Tibial nerve (tissue), 4 donors: ENCODE measurements at places on chromosomes 3 and 15. TPM values are rescaled to one million over a fixed set of nuclear protein-coding genes. Genes with fewer than 3 reads are reported as not detected.

- no peak for DNase-seq
These were observed 207.2 kb downstream of the TBC1D5 start for GRCh38 chr3:17535274-17535673.

DNA sequence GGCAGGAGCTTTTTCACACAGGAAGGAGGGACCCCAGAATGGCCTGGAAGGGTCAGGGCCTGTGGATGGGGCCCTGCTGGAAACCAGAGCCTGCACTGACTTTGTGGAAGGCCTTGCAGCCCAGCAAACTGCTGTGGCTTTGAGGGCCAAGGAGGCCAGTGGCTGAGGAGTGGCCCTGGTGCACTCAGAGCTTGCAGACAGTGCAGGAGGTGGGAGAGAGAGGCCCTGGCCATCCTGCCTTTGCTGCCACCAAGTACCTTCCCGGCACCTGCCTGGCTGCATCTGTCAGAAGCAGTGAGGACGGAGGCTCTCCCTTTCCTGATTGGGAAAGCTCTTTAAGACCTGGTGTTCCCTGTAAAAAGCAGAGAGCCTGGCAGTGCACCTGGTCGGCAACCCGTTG is 6.4 kb downstream of the PSTPIP1 start:
- DNase-seq, result no peak

DNA sequence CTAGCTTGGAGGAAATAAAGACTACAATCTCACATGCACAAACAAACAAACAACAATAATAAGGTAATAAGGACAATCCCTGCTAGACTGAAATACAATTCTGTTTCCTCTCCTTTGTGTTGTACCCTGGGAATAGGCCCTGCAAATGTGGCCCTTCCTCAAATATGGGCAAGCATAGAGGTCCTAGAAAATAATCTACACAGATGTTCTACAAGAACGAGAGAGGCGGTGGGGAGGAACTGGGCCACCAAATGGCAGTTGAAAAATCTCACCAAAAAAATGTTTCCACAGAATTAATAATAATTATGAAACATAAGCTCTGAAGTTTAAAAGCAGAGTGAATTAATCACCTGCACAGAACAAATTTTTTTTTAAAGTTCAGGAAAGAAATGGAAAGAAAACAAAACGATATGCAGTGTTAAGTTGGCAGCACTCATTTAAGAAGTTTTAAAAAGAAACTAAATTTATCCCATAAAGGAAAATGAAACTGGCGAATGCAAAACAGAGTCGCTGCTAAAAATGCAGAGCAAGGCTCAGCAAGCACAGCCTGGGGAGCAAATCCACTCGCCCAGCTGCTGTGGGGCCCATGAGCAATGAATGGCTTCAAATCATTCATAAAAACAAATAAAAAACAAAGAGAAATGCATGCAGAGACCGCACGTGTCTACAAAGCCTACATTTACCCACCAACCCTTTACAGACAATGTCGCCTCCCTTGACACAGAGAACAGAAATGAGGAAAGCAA is 475.4 kb downstream of the OCA2 start:
- DNase-seq, result no peak

- no peak for DNase-seq
These were observed 90.6 kb downstream of the CNTN3 start for GRCh38 chr3:74523811-74524210.

DNA sequence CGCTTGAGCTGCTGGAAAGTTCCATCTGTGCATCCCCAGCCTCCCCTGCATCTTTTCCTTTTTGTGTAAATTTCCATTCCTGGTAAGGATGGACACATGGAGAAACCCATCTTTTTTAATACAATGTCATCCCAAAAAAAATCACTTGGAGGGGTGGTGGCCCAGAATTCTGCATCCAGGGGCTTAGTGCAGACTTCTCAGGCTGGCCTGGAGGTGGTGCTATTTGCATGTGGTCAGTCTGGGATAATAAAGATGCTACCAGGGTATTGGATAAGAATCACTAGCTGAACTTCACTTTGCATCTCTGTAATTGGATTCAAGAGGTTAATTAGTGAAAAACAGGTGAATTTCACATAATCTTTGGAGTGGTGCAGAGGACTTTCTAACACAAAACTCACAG is 1.8 kb upstream of the ZSCAN2 start:
- no peak for DNase-seq

DNA sequence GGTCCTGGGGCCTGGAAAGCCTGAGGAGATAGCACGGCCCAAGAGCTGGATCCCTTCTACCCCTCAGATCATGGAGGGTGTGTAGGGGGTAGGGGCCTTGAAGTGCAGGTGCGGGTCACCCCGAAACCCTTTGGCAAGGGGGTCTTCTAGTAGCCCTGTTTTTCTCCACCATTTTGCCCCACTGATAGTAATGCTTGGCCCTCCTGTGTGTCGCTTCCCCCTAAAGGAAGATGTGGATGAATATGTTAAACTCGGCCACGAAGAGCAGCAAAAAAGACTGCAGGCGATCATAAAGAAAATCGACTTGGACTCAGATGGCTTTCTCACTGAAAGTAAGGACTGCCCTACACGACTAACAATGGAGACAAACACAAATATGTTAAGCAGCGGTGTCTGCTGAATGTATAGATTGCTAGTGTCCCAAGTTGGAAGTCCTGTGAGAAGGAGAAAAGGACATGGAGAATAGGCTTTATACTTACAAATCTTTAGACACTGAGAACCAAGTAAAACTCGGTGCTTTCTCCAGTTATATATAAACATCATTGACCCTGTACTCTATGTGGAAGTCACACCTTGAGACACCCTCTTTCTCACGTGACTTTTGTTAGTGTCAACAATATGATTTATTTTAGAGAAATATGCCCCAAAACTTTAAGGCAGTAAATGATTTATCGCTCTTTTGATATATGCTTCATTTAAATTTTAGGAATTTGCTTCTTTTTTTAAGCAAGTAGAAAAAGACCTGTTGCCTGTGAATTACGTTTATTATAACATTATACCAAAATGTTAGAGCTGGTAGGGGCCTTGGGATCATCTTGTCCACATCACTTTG is 802 bp downstream of the RCN2 start:
- DNase-seq, result no peak

DNA sequence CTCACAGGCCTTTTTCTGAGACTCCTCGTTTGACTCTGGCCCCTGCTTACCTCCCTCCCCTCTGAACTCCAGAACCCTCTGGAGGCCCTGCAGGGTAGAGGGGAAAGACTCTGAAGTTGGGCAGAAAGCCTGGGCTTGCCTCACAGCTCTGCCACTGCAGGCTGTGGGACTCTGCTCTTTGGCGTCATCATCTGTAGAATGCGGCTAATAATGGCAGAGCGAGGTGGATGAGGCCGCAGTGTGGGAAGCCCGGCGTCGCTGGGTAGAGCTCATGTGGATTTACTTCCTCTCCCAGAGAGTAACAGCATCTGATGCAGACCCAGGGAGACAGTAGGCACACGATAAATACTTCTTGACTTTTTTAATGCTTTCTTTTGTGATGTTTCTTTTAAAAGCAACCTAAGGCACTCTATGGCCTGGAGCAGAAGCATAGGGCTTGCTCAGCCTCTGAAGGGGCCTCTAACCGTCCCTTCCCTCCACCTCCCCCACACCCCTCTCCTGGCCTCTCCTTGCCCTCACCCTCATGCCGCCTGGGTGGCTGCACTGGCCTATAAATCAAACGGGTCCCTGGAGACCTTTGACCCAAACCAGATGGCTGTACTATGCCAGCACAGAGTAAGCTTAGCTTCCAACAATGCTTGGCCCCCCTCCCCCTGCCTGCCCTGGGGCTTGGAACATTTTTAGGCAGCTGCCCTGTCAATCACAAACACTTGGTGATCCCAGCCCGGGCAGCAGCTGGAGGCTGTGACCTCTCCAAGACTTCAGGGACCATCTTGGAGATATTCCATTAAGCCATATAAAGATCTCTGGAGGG is 32.9 kb downstream of the SPSB4 start:
- no peak for DNase-seq

DNA sequence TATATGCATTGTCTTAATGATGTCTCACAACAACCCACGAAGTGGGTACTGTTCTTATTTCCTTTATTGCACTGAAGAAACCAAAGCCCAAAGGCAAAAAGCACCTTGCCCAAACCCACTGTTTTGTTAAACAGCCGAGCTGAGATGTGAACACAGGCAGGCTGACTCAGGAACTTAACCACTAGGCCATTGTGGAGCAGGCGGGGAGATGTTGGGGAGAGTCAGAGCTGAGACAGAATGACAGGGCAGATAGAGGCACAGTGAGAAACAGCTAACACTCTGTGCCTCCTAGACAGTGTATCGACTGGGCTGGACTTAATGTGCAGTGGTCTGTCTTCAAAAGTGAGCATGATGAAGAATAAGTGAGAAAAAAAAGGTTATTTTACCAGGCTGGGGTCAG is 56.5 kb downstream of the RPLP1 start:
- DNase-seq, result no peak

DNA sequence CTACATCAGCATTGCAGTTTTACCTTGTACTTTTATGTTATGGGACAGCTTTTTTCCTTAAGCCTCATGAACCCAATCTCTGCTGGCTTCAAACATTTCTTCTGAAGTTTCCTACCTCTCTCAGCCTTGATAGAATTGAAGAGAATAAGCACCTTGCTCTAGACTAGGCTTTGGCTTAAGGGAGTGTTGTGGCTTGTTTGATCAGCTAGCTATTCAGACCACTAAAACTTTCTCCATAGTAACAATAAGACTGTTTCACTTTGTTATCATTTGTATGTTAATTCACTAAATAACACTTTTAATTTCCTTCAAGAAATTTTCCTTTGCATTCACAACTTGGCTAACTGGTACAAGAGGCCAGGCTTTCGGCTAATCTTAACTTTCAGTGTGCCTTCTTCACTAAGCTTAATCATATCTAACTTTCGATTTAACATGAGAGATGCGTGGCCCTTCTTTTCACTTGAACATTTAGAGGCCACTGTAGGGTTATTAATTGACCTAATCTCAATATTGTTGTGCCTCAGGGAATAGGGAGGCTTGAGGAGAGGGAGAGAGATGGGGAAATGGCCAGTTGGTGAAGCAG is 8.1 kb upstream of the TIGIT start:
- DNase-seq, result no peak

- no peak for DNase-seq
These were observed 28.5 kb upstream of the SFMBT1 start for GRCh38 chr3:53074366-53074696.

DNA sequence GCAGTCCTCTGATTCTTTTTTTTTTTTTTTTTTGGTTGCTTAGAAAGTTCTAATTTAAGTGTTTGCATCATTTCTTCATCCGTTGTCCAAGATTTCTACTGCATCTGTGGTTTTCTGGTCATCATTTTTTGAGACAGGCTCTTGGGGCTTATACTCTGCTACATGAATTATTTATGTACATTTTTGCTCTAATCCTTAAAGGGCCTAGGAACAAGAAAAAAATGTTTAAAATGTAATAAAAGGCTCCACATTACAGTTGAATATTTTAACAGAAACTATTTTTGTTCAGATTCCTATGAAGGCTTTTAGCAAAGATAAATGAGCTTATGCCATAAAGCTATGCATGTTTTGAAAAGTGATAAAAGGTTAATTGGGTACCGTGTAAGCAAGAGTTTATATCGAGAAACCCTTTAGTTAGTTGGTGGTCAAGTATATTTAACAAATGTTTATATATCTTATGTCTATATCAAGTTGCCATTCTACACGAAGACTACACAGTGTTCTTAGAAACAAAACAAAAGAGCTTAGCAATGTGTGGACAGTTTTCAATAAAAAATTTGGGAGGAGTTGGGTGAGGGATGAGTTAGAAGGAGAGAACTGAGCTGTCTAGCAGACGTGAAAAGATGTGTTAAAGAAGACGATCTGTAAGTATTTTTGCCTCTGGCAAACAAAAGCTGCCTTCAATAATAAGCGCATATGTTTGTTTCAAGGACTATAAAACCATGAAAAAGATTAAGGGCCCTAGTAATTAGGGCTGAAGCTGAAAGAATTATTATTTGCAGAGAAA is 563.6 kb upstream of the NAALADL2 start:
- DNase-seq, result no peak

DNA sequence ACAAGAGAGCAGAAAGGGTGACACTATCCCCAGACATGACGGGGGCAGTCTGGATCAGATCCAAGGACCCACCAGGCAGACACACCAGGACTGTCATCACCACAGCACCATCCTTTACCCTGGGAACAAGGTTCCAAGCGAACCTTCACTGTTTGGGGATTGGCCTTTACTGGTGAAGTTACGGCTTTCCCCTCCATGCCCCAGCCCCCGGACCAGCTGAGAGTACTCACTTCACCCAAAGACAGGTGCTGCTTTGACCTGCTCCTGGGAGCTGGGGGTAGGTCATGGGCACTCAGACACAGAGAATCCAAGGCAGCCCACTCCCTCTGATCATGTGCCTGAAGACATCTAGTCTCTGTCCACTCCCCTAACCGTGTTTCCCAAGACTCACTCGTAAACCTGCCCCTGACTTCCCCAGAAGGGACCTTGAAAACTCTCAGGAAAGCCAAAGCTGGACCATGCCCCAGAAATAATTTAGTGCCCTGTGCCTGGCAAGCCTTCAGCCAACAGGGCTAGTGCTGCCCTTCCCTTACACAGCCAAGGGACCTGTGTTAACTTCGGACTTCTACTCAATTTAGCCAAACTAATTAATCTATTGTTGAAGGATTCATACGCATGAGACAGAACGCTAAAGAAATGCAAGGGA is 2.8 kb downstream of the RRP9 start:
- DNase-seq, result no peak

DNA sequence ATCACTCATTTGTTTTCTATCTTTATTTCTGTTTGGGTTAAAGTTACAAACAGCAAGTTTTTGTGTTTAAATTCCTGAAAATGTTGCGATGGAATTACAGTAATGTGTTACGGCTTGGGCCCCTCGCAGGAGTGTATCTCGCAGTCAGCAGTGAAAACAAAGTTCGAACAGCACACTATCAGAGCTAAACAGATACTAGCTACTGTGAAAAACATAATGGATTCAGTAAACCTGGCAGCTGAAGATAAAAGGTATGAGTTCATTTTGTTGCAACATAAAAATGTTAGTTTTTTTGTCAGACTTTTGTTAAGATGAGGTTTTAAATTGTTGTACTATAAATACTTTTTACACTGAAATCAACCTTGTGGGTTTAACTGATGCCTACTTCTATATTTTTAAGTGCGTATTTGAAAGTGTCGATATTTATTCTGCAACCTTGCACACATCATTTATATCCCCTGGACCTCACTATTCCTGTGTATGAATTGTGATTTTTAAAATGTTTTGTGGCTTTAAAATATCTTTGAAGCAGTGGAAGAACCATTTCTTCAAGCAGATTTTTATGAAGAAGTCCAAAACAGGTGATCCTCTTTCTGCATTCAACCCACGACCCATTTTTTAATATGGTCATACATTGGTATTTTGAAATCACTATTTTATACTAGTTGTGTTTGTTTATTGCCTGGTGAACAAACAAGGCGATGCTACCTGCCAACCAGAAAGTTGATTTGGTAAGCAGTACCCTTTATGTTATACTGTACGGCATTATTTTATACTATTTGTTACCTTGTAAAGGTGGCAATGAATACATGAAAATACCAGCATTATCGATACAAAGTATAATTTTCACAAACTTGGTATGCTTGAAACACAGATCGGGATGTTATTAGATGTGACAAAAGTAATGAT is 27.8 kb downstream of the MFN1 start:
- no peak for DNase-seq

TMEM108 gene
- total RNA-seq, result not detected

THSD4 gene
- total RNA-seq, result 9.6 TPM

GASK1A gene
- 43.8 TPM for total RNA-seq

GATA2 gene
- 21.4 TPM for total RNA-seq

ZNF385D gene
- 9.0 TPM for total RNA-seq

DNAH12 gene
- total RNA-seq, result 1.1 TPM

TNIK gene
- 6.3 TPM for total RNA-seq

P2RY14 gene
- 4.2 TPM for total RNA-seq

CYP19A1 gene
- total RNA-seq, result 6.3 TPM

DLL4 gene
- total RNA-seq, result 8.1 TPM

SLC28A2 gene
- total RNA-seq, result not detected

LRRC2 gene
- 0.59 TPM for total RNA-seq

CACNA1D gene
- 29.5 TPM for total RNA-seq
